ENCODE measurements at places on chromosomes 11 and 22.
A peak's percentile ranks its signal among the peaks of the same experiment; 100 is the strongest.

DNA sequence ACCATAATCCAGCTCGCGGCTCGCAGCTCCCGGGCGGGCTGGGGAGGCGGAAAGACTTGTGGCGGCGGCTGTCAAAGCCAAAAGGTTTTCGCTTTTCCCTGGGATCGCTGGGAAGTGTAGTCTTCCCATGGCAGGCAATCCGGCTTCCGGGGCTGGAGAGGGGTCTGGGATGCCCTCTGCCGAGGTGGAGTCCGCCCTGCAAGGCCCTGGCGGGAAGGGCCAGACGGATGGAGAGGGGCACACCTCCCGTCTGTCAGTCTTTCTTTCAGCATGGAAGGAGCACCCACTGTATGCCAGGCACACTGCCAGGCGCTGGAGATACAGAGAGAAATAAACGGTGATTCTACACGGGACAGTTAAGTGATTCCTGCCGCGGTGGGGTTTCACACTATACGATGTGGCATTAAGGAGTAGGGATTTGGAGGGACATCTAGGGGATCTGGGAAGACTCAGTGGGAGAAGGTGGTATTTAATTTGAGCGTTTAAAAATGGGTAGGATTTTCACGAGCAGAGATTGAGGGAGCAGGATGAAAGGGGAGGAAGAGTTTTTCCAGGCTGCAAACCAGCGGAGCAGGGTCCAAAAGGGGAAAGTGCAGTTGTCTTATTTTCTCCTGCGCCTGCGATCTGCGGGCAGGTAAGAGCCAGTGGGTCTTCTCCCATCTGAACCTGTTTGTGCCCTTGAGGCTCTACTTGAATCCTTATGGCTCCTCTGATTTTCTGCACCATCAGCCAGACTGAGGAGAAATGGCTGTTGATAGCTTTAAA is at the start of gene BACE1:
TSS of gene BACE1 (minus strand) at position 60 of the 765 bp plus-strand sequence. CDS start 461 bp downstream, outside the sequence.
- H3K36me3 ChIP-seq: no peaks in the 10 kb centered on the region
- H3K4me3 ChIP-seq: peak within 1 kb of the TSS; percentile 88
- DNase-seq: peak; percentile 83
- no peaks in the 10 kb centered on the region for H3K27me3 ChIP-seq
- H3K4me1 ChIP-seq: peaks cover 29% of the 10 kb centered on the region
- peak within 1 kb of the TSS; percentile 15 for H3K27ac ChIP-seq

- H3K4me1 ChIP-seq: no peaks in the 10 kb centered on the region
- DNase-seq: no peak
- H3K36me3 ChIP-seq: no peaks in the 10 kb centered on the region
- H3K27me3 ChIP-seq: peaks cover 31% of the 10 kb centered on the region
Observed at GRCh38 chr11:45348729-45349128, 62.6 kb upstream of the SYT13 start.

GRCh38 chr11:31646216-31646615 is 136.6 kb downstream of the ELP4 start:
- no peak for DNase-seq
- no peaks in the 10 kb centered on the region for H3K36me3 ChIP-seq
- peaks cover 3% of the 10 kb centered on the region for H3K4me1 ChIP-seq
- no peak overlapping the region for H3K4me3 ChIP-seq
- no peak overlapping the region for H3K27ac ChIP-seq

- H3K4me3 ChIP-seq: no peak overlapping the region
- DNase-seq: no peak
Observed at GRCh38 chr11:108939135-108939534, 274.3 kb downstream of the DDX10 start.

GRCh38 chr22:40377931-40378330 is 7.5 kb downstream of the SGSM3 start:
- no peak for DNase-seq
- H3K4me1 ChIP-seq: peaks cover 3% of the 10 kb centered on the region
- no peaks in the 10 kb centered on the region for H3K36me3 ChIP-seq

DNA sequence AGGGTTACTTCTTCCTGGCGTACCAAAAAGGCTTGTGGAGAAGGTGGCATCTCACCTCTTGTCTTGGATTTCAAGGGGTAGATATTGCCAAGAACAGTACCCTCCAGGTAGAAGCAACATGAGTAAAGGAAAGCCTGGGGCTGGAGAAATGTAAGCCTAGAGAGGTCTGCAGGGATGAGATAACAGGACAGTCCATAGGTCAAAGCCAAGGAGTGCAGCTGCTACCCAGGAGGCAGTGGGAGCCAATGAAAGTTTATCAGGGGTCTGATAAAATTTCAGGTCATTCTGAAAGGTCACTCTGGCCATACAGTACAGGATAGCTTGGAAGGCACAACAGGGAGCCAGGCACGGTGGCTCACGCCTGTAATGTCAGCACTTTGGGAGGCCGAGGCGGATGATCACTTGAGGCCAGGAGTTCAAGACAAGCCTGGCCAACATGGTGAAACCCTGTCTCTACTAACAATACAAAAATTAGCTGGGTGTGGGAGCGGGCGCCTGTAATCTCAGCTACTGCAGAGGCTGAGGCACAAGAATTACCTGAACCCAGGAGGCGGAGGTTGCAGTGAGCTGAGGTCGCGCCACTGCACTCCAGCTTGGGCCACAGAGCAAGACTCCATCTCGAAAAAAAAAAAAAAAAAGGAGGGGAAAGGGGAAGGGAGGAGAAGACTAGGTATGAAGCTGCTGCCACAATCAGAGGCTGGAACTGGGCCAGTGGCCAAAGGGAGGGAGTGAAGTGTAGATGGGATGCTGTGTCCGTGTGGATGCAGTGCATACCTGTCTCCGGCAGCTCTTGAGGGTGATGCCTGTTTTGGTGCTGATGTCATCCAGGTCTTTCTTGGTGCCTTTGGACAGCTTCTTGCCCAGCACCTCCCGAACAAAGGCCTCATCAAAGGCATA is 1.2 kb downstream of the FIBP start:
- H3K27me3 ChIP-seq: no peaks in the 10 kb centered on the region
- H3K27ac ChIP-seq: peak overlapping the region; percentile 95
- peaks cover 32% of the 10 kb centered on the region for H3K36me3 ChIP-seq
- peaks cover 43% of the 10 kb centered on the region for H3K4me1 ChIP-seq
- H3K4me3 ChIP-seq: peak overlapping the region; percentile 65

- H3K4me1 ChIP-seq: no peaks in the 10 kb centered on the region
- H3K27ac ChIP-seq: no peak overlapping the region
- no peaks in the 10 kb centered on the region for H3K36me3 ChIP-seq
- peaks cover 54% of the 10 kb centered on the region for H3K27me3 ChIP-seq
- no peak for DNase-seq
Observed at GRCh38 chr11:70548976-70549375, 150.6 kb downstream of the CTTN start.

GRCh38 chr11:107752949-107753822 is 41.3 kb upstream of the SLN start:
- H3K27me3 ChIP-seq: no peaks in the 10 kb centered on the region
- H3K36me3 ChIP-seq: no peaks in the 10 kb centered on the region
- no peak overlapping the region for H3K4me3 ChIP-seq
- DNase-seq: no peak
- no peaks in the 10 kb centered on the region for H3K4me1 ChIP-seq

DNA sequence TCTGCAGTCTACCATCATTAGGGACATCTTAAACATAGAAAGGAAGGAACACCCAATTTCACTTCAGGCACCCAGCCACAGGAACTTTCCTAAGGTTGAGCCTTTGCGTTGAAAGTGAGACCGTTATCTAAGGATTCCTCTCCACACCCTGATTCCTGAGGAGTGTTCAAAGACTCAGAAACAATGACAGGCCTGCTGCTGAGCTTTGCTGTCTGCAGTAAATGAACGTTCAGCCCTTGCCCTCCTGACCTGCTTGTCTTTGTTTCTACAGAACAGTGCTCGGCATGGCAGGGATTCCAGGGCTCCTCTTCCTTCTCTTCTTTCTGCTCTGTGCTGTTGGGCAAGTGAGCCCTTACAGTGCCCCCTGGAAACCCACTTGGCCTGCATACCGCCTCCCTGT is 7.0 kb downstream of the PRSS23 start:
- no peak for DNase-seq
- H3K36me3 ChIP-seq: no peaks in the 10 kb centered on the region
- H3K4me1 ChIP-seq: peaks cover 27% of the 10 kb centered on the region
- H3K27ac ChIP-seq: no peak overlapping the region
- no peaks in the 10 kb centered on the region for H3K27me3 ChIP-seq

DNA sequence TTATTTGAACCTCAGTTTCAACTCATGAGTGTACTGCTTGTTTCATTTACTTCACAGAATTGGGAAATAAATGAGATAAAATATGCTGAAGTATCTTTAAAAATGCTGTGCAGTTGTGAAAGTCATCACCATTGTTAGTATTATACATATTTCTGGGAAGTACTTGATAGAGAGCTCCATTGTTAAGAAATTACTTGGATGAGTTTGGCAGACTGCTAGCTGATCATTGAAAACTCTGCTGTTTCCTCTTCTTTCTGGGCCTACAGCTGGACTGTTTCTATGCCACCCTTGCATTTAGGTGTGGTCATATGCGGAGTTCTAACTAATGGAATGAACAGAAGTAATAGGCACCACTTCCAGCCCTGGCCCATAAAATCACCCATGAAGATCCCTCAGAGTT is 10.0 kb downstream of the SIK2 start:
- no peak overlapping the region for H3K4me3 ChIP-seq
- peaks cover 7% of the 10 kb centered on the region for H3K4me1 ChIP-seq
- no peak for DNase-seq
- peak overlapping the region; percentile 19 for H3K27ac ChIP-seq

GRCh38 chr11:64235437-64236161 is 1.2 kb downstream of the VEGFB start:
- H3K27ac ChIP-seq: peak overlapping the region; percentile 86
- DNase-seq: no peak
- peak overlapping the region; percentile 73 for H3K4me3 ChIP-seq

DNA sequence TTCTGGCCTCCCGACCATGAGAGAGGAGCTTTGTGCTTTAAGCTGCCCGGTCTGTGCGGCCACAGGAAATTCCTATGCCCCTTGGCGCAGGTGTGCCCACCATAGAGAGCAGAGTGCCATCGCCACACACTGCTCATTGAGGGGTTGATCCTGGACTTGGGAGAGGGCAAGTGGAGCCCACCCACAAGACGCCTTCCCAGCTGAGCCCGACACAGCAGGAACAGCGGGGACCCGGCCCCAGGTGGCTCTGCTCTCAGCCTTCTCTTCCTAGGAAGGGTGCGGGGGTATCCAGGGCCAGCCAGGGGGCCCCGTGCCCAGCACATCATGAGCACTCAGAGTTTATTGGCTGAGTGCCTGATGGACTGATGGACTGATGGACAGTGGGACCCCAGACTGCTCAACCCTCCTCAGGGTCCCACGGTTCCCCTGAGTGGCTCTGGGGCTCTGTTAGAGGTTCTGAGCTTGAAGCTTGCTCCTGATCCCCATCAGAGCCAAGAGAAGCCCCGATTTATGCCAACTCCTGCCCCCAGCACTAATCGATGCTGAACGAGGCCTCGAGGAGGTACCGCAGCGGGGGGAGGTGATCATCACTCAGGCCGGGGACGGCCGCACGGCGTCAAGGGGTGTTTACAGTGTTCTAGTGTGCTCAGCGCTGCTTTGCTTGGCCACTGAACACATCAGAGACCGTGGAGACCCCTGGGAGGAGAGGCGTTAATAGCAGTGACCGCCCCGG is 13.5 kb upstream of the MRGPRD start:
- H3K4me1 ChIP-seq: peaks cover 12% of the 10 kb centered on the region
- DNase-seq: peak; percentile 69
- no peak overlapping the region for H3K27ac ChIP-seq
- H3K36me3 ChIP-seq: no peaks in the 10 kb centered on the region

GRCh38 chr11:106088896-106089295 is 11.4 kb downstream of the AASDHPPT start:
- H3K27me3 ChIP-seq: no peaks in the 10 kb centered on the region
- H3K27ac ChIP-seq: no peak overlapping the region

DNA sequence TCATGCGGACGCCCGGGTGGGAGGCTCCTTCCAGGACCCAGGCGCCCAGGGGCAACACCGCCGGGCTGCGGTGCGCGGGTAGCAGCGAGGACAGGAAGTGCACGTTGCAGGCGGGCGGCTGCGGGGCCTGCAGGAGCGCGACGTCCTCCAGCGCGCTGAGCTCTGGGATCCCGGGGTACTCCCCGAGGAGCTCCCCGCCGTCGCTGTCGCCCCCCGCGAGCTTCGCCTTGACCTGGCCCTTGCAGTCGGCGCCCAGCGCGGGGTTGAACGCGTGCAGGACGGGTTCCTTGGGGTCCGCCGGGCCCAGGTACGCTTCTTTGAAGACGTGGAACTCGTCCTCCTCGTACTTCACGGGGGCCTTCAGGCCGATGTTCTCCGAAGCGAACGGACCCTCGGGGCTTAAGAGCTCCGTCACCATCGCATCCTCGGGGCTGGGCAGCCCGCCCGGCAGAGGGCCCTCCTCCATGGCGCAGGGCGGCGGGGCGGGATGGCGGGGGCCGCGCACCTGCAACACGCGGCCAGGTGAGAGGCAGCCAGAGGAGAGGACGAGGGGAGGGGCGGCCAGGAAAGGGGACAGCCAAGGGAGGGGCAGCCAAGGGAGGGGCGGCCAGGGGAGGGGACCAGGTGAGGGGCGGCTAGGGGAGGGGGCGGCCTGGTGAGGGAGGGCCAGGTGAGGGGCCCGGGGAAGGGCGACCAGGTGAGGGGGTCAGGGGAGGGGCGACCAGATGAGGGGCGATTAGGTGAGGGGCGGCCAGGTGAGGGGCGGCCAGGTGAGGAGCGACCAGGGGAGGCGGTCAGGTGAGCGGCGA is 921 bp downstream of the TESMIN start:
- DNase-seq: peak; percentile 69
- no peak overlapping the region for H3K27ac ChIP-seq
- peaks cover 18% of the 10 kb centered on the region for H3K4me1 ChIP-seq
- H3K27me3 ChIP-seq: no peaks in the 10 kb centered on the region

DNA sequence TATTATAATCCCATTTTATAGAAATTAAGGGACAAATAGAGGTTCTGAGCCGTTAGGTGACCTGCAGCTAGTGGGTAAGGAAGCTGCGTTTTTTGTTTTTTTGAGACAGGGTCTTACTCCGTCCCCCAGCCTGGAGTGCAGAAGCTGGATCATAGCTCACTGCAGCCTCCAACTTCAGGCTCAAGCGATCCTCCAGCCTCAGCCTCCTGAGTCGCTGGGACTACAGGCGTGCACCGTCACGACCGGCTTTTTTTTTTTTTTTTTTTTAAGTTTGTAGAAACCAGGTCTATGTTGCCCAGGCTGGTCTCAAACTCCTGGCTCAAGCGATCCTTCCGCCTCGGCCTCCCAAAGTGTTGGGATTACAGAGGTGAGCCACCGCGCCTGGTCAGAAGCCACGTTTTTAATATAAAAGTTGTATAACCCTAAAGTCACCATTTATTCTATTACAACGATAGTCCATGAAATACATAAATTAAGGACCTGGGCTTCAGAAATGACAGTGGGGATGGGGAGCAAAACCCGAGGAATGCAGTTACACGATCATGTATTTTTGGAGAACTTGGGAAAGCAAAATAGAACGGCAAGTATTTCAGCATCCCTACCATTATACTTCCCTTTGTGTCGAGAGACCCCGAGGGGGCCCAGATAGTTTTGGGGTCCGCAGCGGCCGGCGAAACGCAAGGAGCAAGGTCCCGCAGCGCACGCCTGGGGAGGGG is 638 bp downstream of the SAAL1 start:
- H3K36me3 ChIP-seq: peaks cover 17% of the 10 kb centered on the region
- peaks cover 19% of the 10 kb centered on the region for H3K4me1 ChIP-seq
- peak overlapping the region; percentile 87 for H3K4me3 ChIP-seq
- DNase-seq: no peak

All from suprapubic skin (tissue), 4 donors.